ENCODE measurements at places on chromosomes 5 and 9.

DNA sequence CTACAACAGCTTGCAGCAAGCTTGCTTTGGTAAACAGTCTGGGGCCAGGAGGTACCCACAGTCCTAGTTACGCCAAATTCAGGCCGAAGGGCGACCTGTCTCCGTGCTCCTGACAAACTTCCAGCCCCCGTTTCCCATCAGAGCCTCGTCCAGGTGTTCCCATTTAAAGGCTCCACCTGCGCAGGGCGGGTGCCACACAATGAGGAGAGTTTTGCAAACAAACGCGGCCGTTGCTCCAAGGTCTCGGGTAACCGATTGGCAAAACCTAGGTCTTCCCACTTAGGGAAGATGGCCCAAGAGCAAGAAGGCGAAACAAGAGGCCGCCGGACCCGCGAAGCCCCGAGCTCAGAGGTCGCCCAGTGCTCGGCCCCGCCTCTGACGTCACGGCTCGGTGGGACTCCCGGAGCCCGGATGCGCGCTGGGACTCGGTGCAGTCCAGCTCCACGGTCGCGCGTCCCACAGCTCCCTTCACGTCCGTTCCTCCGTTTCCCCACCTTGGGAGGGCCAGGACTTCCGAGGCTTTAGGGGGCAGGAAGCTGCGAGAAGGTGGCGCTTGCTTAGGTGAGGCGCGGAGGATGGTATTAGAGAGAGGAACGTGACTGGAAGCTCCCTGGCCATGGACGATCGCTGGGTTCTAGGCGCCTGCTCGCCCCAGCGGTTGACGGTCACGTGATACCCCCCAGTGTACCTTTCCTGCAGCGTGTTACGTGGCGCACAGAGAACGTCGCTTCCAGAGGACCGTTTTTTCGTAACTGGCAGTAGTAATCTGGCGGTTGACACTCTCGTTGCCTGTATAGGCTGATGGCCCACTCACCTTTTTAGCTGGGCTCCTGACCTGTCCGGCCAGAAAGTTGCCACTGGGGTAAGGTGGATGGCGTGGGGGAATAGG is 41.8 kb upstream of the KDM4C start:
- peak; percentile 35 for DNase-seq

DNA sequence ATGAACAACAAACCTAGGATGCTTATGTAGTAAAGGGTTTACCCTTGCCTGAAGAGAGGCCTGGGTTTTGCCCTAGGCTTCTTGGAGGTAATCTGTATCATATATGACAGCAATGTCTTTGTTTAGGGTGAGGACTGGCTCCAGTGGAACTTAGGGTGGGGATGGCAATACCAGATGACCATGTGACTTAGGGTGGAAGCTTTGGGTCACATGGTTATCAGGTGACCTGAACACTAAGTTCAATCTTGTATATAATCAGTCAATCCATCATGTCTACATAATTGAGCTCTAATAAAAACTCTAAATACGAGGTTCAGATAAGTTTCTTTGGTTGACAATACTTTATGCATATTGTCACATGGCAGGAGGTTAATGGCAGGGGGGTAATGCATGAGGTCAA is 10.6 kb upstream of the PPP2R2B start:
- no peak for DNase-seq

- no peak for DNase-seq
Observed at GRCh38 chr9:472479-473075, 257.9 kb downstream of the DOCK8 start.

DNA sequence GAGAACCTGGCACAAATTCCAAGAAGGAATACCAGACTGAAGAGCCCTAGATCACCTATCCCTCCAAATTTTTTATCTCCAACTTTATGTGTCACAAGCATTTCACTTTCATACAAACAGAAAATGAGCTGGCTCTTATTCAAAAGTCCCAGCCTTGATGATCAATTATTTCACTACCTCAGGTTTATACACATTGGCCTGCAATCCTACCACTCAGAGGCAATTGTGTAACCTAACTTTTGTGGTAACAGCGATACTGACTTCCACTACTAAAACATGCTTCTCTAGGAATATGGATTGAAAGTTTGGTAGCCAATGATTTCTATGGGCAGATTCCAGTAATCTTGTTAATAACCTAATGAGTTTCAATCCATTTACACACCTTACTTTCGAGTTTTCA is 10.5 kb downstream of the RNF38 start:
- DNase-seq: no peak

DNA sequence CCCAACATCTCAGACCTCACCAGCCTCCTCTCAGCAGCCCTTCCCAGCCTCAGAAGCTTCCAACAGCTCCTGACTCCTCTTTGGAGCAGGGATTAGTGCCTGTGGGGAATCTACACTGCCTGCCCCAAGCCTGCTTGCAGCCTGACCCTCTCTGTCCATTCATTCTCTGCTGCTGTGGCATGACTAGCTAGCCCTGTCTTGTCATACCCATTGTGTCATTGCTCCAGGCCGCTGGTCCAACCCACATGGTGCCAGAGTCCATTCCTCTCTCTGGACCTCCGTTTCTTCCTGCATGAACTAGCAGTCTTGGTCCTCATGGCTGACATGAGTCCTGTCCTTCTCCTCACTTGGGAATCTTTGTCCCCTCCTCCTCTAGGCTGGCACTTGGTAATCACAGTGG is 12.8 kb upstream of the RXRA start:
- DNase-seq: no peak

DNA sequence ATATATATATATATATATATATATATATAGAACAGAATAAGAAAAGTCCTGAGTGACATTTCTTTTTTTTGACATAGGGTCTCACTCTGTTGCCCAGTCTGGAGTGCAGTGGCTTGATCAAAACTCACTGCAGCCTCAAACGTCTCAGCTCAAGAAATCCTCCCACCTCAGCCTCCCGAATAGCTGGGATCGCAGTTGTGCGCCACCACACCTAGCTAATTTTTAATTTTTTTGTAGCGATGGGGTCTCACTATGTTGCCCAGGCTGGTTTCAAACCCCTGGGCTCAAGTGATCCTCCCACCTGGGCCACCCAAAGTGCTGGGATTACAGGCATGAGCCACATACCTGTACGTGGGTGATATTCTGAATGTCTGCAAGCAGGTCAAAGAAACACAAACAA is 48.3 kb downstream of the SPRY4 start:
- DNase-seq: no peak

GRCh38 chr9:134325096-134325812 is 1.0 kb upstream of the RXRA start:
- no peak for DNase-seq

DNA sequence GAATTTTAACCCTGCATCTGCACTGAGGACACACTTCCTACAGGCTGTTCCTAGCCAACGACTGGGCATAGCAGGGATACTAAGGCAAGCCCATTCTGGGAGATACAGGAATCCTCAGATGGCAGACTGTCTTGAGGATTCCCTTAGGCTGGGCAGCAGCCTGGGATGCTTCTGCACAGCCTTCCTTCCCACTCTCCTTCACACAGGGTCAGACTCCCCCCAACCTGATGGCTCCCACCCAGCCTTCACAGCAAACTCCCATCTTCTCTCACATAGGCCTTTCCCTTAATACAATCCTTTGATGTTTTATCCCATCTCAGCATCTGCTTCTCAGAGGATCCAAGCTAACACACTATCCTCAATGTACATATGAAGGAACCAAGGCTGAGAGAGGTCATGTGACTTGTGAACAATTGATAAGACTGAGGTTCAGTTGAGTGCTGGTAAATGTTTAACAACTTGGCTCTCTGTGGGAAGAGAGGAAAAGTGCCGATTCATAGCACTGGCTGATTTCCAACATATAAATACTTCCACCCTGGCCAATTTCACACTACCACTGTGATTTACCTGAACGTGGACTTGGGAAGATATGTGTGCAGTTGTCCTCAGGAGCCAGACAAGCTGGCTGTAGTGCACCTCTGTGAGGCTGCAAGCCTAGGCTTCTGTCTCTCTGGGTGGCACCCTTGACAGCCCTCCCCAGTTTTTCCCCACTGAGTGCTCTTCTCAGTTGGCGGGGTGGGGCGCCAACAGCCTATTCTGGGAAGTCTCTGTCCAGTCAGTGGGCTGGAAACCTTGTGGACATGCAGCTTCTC is 120.2 kb upstream of the TRIM32 start:
- no peak for DNase-seq

GRCh38 chr5:117263231-117263630 is 688.6 kb upstream of the SEMA6A start:
- no peak for DNase-seq

DNA sequence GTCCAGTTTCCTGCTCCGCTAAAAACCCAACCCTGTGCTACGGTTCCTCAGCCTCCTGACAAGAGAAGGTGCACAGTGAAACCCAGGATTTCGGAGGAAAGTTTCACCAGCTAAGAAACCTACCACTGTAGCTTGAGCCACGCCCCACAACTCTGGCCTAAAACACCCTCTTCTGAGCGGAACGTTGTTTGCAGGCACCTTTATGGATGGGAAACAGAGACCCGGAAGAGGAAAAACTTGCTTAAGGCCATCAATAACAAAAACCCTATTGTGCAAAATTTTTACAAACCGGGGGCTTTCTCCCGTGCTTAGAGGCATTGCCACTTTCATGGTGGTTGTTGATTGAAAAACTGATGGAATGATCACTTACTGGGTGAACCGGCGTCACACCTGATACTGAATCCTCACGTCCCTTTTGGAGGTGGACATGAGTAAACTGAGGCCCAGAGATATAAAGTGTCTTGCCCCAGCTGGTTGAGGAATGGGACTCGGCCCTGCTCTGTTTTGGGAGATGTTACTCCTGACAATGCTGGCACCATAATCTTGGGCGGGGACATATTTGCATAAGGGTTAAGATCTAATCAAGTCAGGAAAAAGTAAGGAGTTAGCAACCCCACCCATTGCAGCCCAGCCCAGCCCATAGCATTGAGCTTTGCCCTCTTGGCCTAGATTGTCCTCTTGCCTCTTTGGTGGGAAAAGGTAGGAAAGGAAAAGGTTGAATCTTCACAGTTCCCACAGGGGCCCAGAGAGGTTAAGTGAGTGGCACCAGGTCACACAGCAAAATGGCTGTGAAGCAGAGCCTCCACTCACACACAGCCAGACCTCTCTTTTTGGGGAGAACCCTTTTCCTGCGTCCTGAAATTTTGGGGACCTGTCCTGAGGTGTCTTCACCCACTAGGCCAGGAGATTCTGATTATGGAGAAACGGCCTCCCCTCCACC is 23.2 kb upstream of the PTGS1 start:
- DNase-seq: no peak

GRCh38 chr9:97387504-97387886 is 24.4 kb upstream of the TDRD7 start:
- DNase-seq: no peak

DNA sequence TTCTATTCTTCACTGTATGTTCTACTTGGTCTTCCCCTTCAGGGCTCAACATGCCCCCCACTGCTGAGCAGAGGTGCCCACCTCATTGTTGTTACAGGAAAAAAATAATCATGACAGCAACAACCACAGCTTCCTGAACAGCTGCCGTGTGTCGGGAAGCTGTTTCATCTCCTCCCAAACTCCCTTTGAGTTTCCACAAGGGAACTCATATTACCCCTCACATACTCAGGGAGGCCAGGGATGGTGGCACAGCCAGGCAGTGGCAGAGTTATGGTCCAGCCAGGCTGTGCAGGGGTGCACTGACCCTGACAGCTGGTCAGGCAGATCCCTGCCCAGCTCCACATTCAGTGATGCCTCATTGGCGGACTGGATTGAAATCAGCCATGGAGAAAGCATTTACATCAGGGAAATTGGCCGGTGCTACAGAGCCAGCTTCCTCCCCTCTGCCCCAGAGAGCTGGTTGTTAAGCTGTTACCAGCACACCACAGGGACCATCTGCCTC is 37.3 kb downstream of the SARDH start:
- no peak for DNase-seq

DNA sequence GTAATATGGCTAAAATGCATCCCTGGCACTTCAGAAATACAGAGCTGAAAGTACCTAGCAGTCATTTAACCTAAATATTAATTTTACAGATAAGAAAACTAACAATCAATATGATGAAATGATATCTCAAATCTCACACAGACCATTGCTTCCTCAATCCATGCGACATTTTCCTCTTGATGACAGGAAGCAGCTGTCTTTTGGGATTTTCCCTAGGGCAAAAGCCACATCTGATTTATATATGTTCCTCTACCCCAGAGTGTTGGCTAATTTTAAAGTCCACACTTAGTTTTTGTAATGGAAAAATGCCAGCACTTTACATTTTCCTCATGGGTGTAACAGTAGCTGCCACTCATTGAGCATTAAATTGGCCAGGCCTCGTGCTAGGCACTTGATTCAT is 47.7 kb upstream of the ITGA1 start:
- no peak for DNase-seq

DNA sequence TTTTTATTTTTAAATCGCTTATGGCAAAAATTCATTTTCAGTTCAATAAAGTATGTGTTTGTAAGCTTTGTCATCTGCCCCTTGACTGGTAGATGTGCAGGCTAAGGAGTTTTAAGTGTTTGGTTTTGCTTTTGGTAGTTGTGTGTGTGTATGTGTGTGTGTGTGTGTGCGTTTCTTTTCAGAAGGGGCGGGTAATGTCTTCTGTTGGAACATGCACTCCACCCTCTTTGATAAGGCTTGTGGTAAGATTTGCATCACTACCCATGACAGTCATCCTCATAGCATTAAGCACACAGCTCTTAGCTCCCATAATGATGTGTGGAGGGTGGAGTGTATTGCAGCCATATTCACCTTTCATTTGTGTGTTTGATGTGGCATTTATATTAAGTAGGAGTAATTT is 92.1 kb upstream of the FSD1L start:
- DNase-seq: no peak

GRCh38 chr9:113393281-113393680 is 7.8 kb downstream of the ALAD start:
- no peak for DNase-seq

DNA sequence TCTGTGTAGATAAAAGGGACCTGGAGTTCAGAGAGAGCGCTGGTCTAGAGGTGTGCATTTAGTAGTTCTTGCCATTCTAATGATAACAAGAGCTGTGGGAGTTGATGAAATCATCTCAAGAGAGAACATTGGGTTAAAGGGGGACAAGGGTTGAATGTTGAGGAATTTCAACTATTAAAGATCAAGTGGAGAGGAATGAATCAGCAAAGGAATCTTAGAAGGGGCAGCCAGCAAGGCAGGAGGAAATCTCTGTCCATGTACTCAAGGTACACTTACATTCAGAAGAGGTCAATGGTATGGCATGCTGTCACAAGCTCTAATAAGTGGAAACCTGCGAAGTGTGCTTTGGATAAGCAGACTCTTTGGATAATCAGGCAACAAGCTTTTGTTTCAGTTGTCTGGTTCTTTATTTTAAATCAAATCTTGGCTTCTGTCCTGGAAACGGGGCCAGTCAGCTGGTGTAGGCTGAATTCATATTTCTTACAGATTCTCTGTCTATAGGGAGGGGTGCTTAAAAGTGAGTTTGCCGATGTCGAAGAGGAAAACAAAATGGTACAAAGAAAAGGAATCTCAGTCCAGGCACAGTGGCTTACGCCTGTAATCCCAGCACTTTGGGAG is 320.5 kb upstream of the CD180 start:
- no peak for DNase-seq
